ENCODE measurements at places on chromosomes 4 and X. TPM values are rescaled to one million over a fixed set of nuclear protein-coding genes. Genes with fewer than 3 reads are reported as not detected.
A peak's percentile ranks its signal among the peaks of the same experiment; 100 is the strongest.

DNA sequence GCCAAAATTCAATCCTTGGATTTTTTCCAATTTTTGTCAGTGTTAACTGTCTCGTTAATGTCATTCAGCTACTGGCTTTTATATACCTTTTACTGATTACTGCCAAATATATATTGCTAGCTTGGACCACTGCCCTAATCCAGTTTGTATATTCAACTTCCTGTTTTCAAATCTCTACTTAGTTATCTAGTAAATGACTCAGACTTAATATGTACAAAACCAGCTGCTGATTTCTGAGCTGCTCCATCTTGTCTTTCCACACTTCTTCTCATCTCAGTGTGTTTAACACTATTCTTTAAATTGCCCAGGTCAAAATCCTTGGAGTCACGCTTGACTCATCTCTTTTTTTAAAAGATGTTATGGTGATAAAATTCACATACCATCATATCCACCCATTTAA is 1196.7 kb downstream of the RAPGEF2 start:
- DNase-seq: no peak

DNA sequence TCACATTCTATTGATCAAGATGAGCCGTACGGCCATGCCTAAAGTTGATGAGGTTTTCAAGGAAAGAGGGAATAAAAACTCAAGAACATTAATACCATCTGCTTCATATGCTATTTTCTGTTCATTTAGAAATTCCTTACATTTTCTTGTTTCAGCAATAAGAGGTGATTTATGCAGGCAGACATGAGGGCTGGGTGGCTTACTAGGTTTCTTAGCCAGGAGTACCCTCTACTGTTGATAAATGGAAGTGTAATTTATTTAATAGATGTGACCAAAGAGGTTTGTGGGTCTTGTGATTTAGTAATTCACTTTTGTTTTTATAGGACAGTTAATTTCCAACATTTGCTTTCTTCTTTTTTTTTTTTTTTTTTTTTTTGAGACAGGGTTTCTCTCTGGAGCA is 6.4 kb upstream of the SMIM9 start:
- DNase-seq: no peak

The FAM50A gene
- total RNA-seq: 43.7 TPM

The DDX60 gene
- 10.8 TPM for total RNA-seq

- no peak for DNase-seq
Measured at GRCh38 chr4:92634882-92635281, 331.1 kb downstream of the GRID2 start.

- DNase-seq: no peak
Measured at GRCh38 chrX:102711872-102712215, 404 bp upstream of the GPRASP2 start.

The BEX5 gene
- total RNA-seq: not detected

GRCh38 chr4:6242271-6243029 is 27.2 kb upstream of the WFS1 start:
- peak; percentile 61 for DNase-seq

DNA sequence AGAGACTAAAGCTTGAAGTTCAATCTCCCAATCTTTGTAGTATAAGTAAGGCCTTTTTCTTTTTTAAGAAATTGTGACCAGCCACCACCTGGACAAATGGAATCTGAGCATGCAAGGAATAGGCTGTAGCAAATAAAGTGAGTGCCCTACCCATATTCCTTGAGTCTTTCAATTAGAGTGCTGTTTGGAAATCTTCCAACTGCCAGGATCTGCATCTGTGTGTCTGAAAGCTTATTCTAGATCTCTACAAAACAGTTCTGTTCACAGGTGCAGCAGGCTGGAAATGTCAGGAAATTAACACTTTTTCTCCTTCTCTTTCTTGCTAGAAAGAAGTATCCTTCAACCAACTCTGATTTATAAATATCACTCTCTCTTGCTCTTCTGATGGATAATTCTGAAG is 76.7 kb upstream of the NDST3 start:
- no peak for DNase-seq

GRCh38 chr4:163447481-163447880 is 26.1 kb downstream of the TKTL2 start:
- DNase-seq: no peak

DNA sequence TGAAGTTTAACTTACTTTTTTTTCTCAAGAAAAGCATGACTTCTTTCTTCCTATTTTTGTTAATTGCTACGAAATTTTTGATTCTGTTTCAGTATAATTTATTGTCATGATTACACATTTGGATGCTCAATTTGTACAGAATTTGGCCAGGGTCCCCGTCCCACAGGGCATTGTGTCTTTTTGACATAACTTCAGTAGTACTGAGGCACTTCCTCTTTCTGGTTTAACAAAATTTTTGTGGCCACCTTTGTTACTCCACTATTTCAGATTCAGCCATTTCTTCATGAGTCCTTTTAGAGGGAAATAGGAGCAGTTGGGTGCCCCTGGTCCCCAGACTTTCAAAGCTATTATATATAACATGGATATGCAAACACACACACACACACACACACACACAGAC is 1248.7 kb downstream of the PCDH7 start:
- no peak for DNase-seq

The OPHN1 gene
- 4.7 TPM for total RNA-seq

The SLC6A8 gene
- total RNA-seq: 144 TPM

- no peak for DNase-seq
Measured at GRCh38 chr4:121778991-121779628, 14.1 kb upstream of the SMIM43 start.

The CACNA1F gene
- total RNA-seq: 0.08 TPM

DNA sequence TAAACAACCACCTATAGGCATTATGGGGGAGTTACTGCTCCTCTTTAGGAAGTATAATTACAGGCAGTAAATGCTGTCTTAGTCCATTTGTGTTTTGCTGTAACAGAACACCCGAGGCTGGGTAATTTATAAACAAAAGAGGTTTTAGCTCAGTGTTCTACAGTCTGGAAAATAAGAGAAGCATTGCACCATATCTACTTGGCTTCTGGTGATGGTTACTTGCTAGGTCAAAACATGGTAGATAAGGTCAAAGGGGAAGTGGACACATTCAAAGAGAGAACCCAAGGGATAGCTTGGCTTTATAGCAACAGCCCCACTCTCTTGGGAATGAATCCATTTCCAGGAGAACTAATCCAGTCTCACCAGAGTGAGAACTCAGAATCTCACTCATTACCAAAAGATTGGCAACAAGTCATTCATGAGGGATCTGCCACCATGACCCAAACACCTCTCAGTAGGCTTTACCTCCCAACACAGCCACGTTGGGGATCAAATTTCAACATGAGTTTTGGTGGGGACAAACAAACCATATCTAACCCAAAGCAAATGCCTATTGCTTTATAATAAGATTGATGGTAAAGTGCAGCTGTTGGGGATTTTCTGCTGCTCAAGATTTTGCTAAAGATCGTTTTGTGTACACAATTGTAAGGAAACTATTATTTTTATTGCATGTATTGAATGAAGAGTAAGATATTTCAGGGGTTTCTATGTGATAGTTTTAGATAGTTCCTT is 32.6 kb downstream of the STAG2 start:
- DNase-seq: no peak

- DNase-seq: no peak
Measured at GRCh38 chr4:110778521-110778920, 155.6 kb upstream of the PITX2 start.

The GAGE12F gene
- not detected for total RNA-seq

GRCh38 chrX:136041254-136041812 is 56.1 kb downstream of the SLC9A6 start:
- no peak for DNase-seq

DNA sequence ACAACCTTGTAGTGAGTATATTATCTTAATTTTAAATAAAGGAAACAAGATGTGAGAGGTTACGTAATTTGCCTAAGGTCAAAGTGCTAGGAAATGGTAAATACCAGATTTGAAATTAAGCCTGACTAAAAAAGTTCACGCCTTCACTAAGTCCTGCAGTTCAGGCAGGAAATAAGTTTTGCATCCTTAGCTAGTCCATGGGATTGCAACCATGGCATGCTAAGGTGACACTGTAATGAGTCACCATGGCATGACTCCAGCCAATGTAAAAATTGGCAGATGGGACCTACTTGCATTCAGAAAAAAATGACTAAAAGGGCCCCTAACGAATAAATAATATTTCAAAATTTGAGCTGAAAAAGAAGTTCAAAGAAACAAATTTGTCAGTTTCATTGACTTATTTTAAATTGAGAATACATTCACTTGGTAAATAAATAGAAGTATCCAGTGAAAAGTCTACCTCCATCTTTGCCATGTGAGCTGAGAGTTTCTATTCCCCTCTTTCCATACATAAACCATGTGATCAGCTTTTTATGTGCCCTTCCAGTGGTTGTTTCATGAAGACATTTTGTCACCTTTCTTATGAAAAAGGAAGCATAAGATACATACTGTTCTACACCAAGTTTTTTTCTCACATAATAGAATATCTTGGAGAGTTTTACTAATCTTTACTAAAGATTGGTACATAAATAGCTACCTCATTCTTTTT is 72.4 kb downstream of the ANKRD50 start:
- no peak for DNase-seq

GRCh38 chr4:156870131-156870530 is 101.5 kb downstream of the PDGFC start:
- DNase-seq: no peak

GRCh38 chr4:15479089-15479912 is 9.6 kb downstream of the CC2D2A start:
- DNase-seq: no peak

The CUL4B gene
- 17.9 TPM for total RNA-seq

DNA sequence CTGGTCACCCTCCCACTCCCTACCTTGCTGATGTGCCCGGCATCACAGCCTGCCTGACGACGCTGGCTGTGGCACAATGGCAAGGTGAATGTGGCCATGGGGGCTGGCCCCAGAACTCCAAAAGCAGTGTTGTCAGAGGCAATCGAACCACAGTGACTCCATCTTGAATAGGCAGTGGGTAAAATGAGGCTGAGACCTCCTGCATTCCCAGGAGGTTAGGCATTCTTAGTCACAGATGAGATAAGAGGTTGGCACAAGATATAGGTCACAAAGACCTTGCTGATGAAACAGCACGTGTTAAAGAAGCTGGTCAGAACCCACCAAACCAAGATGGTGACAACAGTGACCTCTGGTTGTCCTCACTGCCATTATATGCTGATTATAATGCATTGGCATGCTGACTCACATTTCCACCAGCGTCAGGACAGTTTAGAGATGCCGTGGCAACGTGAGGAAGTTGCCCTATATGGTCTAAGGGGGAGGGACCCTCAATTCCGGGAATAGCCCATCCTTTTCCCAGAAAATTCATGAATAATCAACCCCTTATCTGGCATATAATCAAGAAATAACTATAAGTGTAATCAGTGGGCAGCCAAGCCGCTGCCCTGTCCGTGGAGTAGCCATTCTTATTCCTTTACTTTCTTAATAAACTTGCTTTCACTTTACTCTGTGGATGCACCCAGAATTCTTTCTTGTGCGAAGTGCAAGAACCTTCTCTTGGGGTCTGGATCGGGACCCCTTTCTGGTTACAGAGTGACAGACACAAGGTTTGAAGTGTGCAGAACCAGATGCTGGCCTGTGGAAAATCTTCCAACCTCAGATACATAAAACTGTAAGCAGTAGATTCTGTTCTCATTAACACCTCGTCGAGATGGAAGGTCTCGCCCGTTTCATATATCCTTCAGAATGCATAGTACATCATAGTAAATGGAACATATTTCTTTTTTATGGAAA is 26.8 kb upstream of the CLDN24 start:
- DNase-seq: peak; percentile 35

GRCh38 chr4:152968806-152969394 is 32.8 kb downstream of the FHDC1 start:
- DNase-seq: no peak

The TRIM2 gene
- total RNA-seq: 23.4 TPM

- no peak for DNase-seq
Measured at GRCh38 chr4:174135936-174136406, 147.5 kb downstream of the FBXO8 start.

- no peak for DNase-seq
Measured at GRCh38 chr4:8850830-8851188, 20.8 kb downstream of the HMX1 start.

GRCh38 chr4:176939445-176939844 is 146.7 kb upstream of the VEGFC start:
- DNase-seq: no peak

GRCh38 chrX:13162772-13163410 is 118.5 kb upstream of the FAM9C start:
- no peak for DNase-seq

GRCh38 chr4:100493756-100494155 is 24.1 kb downstream of the EMCN start:
- DNase-seq: no peak

DNA sequence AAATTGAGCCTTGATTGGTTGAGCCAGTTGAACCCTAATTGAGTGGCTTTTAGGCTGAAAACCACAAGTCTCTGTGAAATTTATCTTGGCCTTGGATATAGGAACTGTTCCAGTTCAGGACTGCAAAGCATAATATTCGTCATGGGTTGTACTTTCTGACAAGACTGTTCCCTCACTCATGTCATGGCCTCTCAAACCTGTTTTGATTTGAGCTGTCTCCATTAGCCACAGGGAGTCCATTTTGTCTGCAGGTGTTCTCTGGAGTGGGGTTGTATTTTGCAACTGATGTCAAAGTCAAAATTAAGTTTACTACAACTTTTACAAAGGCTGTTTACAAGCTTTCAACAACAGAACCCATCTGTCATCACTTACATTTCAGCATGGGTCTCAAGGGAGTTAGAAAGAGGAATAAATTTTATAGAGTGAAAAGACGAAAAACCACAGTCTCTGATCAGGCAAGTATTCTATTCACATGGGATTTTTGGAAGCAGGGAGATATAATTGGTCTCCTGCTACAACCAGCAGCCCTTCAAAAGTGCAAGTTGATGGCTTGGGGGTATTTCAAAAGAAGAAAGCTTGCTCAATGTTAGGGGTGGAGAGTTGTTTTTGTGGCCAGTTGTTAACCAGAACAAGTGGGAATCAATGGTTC is 1716.3 kb downstream of the C4orf33 start:
- no peak for DNase-seq

The SRP72 gene
- 43.4 TPM for total RNA-seq

The DMP1 gene
- not detected for total RNA-seq

GRCh38 chrX:130561930-130562329 is 160.1 kb downstream of the RBMX2 start:
- DNase-seq: no peak

DNA sequence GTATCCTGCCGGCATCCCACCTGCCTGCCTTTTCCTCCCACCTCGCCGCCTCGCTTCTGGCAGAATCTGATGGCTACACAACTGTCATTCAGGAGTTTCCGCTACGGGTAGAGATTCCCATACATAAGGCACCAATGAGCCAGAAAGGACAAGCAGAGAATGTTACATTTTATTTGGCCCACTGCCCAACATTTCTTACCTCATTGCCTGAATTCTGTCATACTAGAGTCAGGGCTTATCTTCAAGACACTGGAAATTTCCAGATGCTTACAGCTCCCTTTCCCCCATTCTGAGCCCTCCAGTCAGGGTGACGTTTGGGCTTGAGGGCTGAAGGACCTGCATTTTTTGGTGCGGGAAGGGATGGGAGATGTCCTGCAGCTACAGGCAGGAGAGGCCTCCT is 113.0 kb downstream of the NHS start:
- no peak for DNase-seq

DNA sequence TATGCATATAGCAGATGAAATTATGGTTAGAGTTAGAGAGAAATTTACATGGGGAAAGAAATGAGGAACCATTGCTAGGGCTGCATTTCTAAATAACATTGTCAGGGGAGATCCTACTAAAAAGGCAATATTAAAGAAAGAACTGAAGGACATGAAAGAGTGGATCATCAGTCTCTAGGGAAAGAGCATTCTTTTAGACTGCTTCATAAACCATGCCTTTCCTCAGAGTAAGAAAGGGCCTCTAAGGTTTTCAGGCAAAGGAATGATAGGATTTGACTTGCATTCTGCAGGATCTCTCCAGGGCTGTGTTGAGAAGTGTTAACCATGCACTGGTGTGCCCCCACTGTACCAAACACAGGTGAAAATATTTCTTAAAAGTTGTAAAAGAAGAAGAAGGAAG is 385.4 kb upstream of the MAD2L1 start:
- DNase-seq: no peak
